ENCODE measurements at places on chromosomes 16 and 17. TPM values are rescaled to one million over a fixed set of nuclear protein-coding genes. Genes with fewer than 3 reads are reported as not detected.

GRCh38 chr17:3762922-3763776, 37.8 kb downstream of the ITGAE start:
- peaks cover 17% of the 10 kb centered on the region for H3K36me3 ChIP-seq
- peaks cover 59% of the 10 kb centered on the region for H3K4me1 ChIP-seq
- peaks cover 24% of the 10 kb centered on the region for H3K27me3 ChIP-seq
- H3K27ac ChIP-seq = peak overlapping the region; percentile 72
- DNase-seq = peak; percentile 77

DNA sequence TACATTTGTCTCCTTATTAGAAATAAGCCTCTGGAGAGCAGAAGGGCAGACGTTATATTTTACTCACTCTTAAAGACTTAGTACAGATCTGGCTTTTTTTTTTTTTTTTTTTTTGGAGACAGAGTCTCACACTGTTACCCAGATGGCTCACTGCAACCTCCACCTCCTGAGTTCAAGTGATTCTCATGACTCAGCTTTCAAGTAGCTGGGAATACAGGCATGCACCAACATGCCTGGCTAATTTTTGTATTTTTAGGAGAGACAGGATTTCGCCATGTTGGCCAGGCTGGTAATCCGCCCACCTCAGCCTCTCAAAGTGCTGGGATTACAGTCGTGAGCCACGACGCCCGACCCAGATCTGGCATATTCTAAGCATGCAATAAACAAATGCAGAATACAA, 36.4 kb upstream of the TMEM97 start:
- H3K4me3 ChIP-seq = no peak overlapping the region
- no peak overlapping the region for H3K27ac ChIP-seq
- H3K36me3 ChIP-seq = no peaks in the 10 kb centered on the region
- peaks cover 12% of the 10 kb centered on the region for H3K4me1 ChIP-seq
- peaks cover 38% of the 10 kb centered on the region for H3K27me3 ChIP-seq

- DNase-seq = no peak
- H3K4me3 ChIP-seq = no peak overlapping the region
- H3K27ac ChIP-seq = no peak overlapping the region
- peaks cover 77% of the 10 kb centered on the region for H3K4me1 ChIP-seq
- H3K27me3 ChIP-seq = no peaks in the 10 kb centered on the region
Measured at GRCh38 chr17:14331225-14331981, 30.5 kb downstream of the HS3ST3B1 start.

DNA sequence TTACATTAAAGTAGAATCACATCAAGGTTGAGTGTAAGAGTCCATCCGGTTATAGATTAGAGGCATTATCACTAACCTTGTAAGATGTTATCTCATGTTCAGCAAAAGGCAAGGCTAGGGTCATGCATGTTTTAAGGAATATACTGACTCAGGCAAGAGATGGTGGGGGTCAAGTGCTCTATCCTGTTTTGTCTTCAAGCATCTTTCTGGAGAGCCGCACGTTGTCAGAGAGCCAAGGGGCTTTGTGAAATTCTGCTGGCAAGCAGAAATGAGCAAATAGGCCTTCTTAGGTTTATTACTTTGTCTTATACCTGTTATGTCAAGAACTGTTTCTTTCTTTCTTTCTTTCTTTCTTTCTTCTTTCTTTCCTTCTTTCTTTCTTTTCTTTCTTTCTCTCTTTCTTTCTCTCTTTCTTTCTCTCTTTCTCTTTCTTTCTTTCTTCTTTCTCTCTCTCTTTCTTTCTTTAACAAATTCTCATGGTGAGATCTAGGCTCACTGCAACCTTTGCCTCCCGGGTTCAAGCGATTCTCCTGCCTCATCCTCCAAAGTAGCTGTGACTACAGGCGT, 47.3 kb upstream of the IL34 start:
- H3K4me3 ChIP-seq = no peak overlapping the region
- H3K27ac ChIP-seq = no peak overlapping the region
- H3K4me1 ChIP-seq = no peaks in the 10 kb centered on the region
- peaks cover 13% of the 10 kb centered on the region for H3K27me3 ChIP-seq
- no peaks in the 10 kb centered on the region for H3K36me3 ChIP-seq

DNA sequence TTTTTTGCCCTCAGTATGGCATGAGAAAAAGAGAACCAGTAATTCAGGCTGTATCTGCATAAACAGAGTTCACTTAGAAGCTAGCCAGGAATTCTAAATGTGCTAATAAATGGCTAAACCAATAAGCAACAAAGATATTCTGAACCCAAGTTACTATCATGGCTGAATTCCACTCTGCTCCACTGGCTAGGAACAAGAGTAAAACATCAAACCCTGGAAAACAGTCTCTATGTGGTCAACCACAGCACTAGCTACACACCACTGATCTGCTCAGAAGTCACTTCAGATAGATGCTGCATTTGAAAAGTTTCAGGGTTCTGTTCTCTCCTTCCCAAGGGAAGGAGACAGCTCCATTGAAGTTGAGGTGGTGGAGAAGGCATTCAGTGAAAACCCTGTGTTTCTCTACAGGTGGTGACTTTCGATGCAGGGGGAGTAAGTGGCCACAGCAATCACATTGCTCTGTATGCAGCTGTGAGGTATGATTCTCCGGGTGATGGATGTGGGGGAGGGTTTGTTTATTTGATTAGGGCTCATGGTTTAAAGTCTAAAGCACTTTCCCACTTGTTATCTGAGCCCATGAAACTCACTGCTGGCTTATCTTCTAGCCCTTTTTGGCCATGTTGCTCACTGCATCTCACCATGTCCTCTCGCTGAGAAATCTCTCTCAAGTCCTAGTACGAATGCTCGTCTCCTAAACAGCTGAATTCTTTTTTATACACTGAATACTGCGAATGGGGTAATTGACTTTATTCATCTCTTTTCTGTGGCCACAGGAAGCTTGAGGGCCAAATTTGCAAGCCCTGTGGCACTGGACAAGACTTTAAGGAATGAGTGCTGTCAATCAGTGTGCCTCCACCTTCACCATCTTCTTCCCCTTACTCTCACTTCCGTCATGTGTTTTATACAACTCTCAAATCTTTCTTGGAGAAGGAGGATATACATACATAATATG, 39.9 kb downstream of the CENPV start:
- no peak overlapping the region for H3K4me3 ChIP-seq
- no peak overlapping the region for H3K27ac ChIP-seq
- DNase-seq = no peak
- peaks cover 8% of the 10 kb centered on the region for H3K4me1 ChIP-seq

DNA sequence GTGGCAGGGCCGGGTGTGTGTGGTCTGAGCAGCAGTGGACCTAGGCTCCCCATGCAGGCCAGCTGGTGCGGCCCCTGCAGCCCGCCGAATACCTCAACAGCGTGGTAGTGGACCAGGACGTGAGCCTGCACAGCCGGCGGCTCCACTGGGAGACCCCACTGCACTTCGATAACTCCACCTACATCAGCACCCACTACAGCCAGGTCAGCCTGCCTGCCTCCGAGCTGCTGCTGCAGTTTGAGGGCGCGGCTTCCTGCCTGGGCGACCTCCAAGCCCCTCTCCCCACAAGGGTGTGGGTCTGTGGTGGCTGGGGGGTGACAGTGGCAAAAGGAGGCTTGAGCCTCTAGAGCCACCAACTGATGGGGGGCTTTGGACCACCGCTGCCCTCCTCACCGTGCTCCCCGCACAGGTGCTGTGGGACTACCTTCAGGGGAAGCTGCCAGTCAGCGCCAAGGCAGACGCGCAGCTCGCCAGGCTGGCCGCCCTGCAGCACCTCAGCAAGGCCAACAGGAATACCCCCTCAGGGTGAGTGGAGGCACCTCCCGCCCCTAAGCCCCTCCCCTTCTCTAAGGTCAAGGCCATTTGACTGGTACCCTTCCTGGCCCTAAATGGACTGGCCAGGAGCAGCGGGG, 8.4 kb upstream of the SMIM5 start:
- H3K36me3 ChIP-seq = no peaks in the 10 kb centered on the region
- no peak for DNase-seq
- no peak overlapping the region for H3K27ac ChIP-seq
- no peak overlapping the region for H3K4me3 ChIP-seq

DNA sequence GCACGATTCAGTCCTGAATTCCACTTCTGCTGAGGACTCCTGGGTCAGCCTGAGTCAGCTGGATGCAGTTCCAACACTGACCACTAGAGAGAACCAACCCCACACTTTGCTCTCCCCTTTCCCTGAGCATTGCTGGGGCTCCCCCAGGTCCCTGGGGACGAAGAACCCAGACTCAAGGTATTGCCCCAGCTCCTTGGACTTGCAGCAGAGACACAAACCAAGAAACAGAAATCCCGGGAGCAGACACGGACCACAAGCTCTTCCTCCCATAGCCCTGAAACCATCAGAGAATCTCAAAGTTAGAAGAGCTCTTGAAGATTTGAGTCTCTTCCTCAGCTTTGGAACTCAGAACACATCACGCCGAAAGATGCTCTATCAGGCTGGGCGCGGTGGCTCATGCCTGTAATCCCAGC, 678 bp upstream of the GH1 start:
- no peaks in the 10 kb centered on the region for H3K36me3 ChIP-seq
- no peak overlapping the region for H3K4me3 ChIP-seq
- DNase-seq = peak; percentile 80

- no peak overlapping the region for H3K27ac ChIP-seq
- no peak overlapping the region for H3K4me3 ChIP-seq
- H3K4me1 ChIP-seq = no peaks in the 10 kb centered on the region
- H3K27me3 ChIP-seq = no peaks in the 10 kb centered on the region
Measured at GRCh38 chr16:74951206-74951605, 33.7 kb downstream of the WDR59 start.

DNA sequence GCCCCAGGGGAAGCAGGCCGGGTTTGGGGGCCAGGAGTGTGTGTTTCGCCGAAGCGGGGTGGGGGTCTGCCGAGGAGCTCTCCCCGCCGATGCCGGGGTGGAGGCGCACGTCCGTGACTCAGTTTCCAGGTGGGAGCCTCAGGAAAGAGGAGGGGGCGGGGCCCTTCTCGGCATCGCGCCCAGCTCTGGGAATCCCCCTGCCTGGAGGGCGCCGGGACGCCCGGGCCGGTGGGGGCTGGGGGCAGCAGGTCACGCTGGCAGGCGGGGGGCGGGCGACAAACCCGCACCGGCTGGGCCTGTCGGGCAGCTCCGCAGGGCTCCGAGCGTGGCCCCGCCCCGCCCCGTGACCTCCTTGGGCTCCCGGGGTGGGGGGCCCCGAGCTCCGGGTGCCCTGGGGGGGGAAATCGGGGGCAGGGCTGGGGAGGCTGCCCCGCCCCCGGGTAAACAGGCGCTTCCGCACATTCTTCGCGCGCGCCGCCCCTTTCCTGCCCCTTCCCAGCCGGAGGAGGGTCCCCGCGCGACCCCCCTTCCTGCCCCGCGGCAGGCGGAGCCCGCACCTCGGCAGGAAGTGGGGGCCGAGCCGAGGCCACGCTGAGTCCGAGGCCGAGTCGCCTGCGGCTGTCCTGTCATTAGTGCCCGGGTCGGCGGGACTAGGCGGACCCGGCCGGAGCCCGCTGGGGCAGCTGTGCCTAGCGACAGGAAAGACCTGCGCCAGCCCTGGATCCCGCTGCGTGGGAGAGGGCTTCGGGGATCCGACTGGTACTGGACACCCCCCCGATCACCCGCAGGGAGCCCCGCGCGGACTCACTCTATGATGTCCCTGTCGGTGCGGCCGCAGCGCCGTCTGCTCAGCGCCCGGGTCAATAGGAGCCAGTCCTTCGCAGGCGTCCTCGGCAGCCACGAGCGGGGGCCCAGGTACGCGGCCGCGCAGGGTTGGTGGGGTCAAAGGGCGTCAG, 9.3 kb downstream of the RIPOR1 start:
- peaks cover 30% of the 10 kb centered on the region for H3K27me3 ChIP-seq
- H3K4me1 ChIP-seq = peaks cover 45% of the 10 kb centered on the region
- peak overlapping the region; percentile 12 for H3K27ac ChIP-seq

- no peaks in the 10 kb centered on the region for H3K36me3 ChIP-seq
- no peak overlapping the region for H3K4me3 ChIP-seq
- peaks cover 11% of the 10 kb centered on the region for H3K4me1 ChIP-seq
- no peak overlapping the region for H3K27ac ChIP-seq
Measured at GRCh38 chr16:56115817-56116576, 75.3 kb upstream of the GNAO1 start.

DNA sequence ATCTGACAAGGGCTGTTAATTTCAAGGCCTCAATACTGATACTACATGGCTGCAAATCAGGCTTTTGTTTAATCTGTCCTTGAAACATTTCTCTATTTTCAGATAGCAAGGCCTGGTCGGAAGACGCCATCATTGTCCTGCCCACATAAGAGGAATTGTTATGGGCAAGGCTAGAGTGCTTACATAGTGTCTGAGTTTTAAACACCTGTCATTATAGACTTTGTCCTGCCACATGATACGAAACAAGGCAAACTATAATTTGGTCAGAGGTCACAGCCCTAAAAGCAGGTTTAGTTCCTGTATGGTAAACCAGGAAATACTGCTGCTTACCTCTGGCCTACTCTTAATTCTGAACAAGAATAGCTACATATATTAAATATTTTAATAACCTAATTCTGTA, 104.4 kb downstream of the SSH2 start:
- H3K36me3 ChIP-seq = no peaks in the 10 kb centered on the region
- no peaks in the 10 kb centered on the region for H3K27me3 ChIP-seq
- no peak overlapping the region for H3K27ac ChIP-seq
- no peak for DNase-seq

- H3K27me3 ChIP-seq = peaks cover 32% of the 10 kb centered on the region
- H3K36me3 ChIP-seq = no peaks in the 10 kb centered on the region
Measured at GRCh38 chr16:23194497-23195221, 12.1 kb downstream of the SCNN1G start.

DNA sequence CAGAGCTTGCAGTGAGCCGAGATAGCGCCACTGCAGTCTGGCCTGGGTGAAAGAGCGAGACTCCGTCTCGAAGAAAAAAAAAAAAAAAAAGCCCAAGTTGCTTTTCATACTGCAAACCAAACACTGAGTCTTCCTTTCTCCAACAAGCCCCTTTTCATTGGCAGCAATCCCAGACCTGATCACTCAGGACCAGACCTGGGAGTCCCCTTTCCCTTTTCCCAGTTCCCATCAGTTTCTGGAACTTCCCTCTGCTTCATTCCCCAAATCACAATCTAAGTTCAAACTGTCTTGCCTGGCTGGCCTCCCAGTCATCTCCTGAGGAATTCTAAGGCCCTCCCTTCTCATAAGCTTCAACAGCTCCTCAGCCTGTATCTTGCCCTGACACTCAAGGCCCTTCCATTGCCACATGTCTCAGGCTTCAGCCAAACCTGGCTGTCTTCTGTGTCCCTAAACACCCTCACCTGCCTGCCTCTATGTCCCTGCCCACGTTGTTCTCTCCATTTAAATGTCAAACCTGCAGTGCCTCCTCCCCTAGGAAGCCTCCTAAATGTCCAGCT, 11.8 kb upstream of the PHF12 start:
- no peaks in the 10 kb centered on the region for H3K36me3 ChIP-seq
- H3K4me1 ChIP-seq = no peaks in the 10 kb centered on the region
- no peak overlapping the region for H3K4me3 ChIP-seq
- peaks cover 17% of the 10 kb centered on the region for H3K27me3 ChIP-seq
- no peak for DNase-seq

TPPP3 gene
- total RNA-seq = 0.16 TPM

ITGAD gene
- total RNA-seq = 0.14 TPM

IRX6 gene
- total RNA-seq = not detected

CDH3 gene
- total RNA-seq = 15.2 TPM

JUP gene
- total RNA-seq = 0.99 TPM

CCL11 gene
- not detected for total RNA-seq

NOTUM gene
- 1.4 TPM for total RNA-seq

Measured in activated T-cell treated with anti-CD3 and anti-CD28 coated beads, Interleukin-2, amount 50 U/mL, for 72 hours (primary cell).